Stimulated activated CD8-positive, alpha-beta memory T cell treated with anti-CD3 and anti-CD28 coated beads, Interleukin-4, amount 100 ng/mL, for 1 hour (primary cell): ENCODE measurements at places on chromosomes 7 and 10.

GRCh38 chr7:106501605-106502580 lies 159.1 kb downstream of the CCDC71L start:
- DNase-seq: no peak

GRCh38 chr10:2834214-2834613 lies 233.1 kb upstream of the PFKP start:
- DNase-seq: no peak

- no peak for DNase-seq
Observed at GRCh38 chr10:103896225-103896624, 21.8 kb downstream of the STN1 start.

GRCh38 chr7:105149827-105150226 lies 135.8 kb downstream of the KMT2E start:
- DNase-seq: no peak

DNA sequence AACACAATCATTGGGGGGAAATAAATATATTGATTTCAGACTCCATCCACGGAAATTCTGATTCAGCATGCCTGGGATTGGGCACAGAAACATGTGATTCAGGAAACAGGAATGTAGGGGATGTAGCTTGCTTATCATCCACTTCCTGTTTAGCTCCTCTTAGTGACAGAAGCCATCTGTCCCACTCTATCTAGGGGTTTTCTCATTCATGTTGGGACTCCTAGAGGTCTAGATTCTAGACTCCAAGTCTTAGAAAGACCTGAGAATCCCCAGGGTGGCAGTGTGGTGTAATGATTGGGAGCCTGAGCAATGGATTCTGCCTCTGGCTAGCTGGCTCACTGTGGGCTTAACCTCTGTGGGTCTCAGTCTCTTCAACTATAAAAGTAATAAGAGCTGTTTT lies 67.9 kb downstream of the CDK1 start:
- no peak for DNase-seq

GRCh38 chr7:156903232-156903909 lies 10.4 kb upstream of the LMBR1 start:
- DNase-seq: peak; percentile 20

GRCh38 chr10:119005362-119006043 lies 24.0 kb upstream of the NANOS1 start:
- no peak for DNase-seq

- DNase-seq: no peak
Observed at GRCh38 chr10:83592337-83592935, 546.9 kb upstream of the GHITM start.

- no peak for DNase-seq
Observed at GRCh38 chr7:73995330-73995729, 32.6 kb upstream of the ELN start.

DNA sequence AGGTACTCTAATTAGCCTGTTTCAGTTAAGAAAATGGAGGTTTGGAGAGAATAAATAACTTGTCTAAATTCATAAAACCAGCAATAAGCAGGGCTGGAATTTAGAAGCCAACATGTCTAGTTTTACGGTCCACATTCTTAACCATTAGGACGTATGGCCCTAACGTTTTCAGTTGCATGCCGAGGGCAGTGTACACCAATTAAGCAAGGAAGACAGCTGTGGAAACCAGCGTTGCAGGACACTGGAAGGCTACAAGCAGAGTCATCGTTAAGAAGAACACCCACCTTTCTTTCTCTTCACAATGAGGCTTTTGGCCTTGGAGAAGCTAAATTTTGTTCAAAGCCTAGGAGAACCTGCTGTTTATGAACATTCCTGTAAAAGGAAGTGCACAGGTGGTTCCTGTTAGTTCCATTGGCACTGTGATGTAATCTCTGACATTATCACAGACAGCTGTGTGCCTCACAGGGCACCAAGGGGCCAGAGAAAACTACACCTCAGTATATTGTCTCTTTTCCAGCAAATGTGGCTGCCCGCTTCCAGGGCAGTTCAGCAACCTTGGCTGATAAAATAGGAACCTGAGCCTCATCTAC lies 21.0 kb downstream of the MPP7 start:
- no peak for DNase-seq

DNA sequence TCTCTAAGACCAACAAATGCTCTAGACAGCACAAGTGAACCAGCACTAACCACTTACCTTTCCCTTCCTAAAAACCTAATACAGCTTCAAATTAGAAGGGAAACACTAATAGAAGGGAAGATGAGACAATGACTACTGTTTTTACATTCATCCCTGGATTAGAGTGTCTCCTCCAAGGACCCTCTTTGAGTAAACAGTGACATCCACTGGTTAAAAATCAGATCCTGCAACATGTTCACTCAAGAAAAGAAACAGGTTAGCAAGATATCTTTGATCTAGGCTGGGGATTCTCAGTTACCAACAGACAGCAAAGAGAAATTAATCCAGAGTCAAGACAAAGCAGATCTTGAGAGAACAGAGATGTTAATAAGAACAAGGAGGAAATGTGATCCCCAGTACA lies 177.7 kb upstream of the GHITM start:
- DNase-seq: no peak

GRCh38 chr7:82051601-82052000 lies 281.8 kb upstream of the HGF start:
- no peak for DNase-seq

DNA sequence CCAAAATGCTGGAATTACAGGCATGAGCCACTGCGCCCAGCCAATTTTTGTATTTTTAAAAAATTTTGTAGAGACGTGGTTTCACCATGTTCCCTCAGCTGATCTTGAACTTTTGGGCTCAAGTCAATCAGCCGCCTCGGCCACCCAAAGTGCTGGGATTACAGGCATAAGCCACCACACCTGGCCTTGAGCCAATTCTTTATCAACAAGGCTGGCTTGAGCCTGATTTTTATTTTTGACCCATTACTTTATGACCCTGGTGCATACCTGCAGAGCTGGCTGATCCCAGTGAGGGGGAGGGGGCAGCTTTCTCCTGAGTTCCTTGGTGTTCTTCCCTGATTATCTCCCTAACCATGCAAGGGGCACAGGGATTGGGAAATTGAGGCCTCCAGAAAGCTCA lies 15.8 kb upstream of the CPA1 start:
- DNase-seq: no peak

DNA sequence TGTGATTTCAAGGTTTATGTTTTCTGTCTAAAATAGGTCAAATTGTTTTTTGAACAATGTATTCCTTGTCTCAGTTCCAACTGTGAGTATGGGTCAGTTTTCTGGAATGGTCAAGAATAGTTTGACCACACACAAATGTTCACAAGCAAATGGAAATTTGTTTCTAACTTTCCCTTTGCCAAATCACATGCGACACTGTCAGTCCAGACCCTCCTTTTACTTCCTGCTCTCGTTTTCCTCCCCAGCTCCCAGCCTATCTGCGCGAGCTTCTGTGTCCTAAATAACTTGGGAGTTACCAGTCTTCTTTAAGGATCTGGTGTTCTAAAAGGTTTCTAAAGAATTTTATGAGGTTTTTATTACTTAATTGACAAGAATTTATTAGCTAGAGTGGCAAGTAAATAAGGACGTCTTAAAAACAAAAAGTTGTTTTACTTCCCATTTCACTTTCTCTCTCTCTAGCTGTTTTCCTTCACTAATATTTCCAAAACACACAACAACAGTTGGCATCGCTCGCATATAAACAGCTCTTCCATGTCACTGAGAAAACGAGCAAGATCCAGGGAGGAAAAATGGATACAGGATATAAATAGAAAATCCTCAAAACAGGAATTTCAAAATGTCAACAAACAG lies 266.1 kb upstream of the KLF6 start:
- no peak for DNase-seq

GRCh38 chr10:64080071-64080470 lies 558.9 kb downstream of the REEP3 start:
- DNase-seq: no peak

DNA sequence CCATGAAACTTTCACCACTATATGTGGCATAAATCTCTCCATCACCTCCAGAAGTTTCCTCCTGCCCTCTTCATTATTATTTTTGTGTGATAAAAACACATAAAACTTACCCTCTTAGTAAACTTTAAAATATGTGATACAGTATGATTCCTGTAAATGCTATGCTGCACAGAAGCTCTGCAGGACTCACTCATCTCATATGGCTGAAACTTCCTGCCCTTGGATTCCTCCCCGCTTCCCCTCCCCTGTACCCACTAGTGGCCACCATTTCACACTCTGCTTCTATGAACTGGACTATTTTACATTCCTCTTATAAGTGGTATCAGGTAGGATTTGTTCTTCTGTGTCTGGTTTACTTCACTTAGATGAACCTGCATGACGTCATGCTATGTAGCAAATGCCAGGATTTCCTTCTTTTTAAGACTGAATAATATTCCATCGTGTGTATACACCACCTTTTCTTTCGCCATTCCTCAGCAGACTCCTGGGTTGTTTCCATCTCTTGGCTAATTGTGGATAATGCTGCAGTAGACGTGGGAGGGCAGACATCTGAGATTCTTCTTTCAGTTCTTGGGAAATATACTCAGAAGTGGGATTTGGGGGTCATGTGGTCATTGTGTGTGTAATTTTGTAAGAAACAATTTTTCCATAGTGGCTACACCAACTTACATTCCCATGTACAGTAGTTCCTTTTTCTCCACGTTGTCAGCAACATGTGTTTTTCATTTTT lies 335.2 kb downstream of the SDK1 start:
- DNase-seq: no peak

- DNase-seq: no peak
Observed at GRCh38 chr10:123890756-123891143, 857 bp downstream of the CPXM2 start.

DNA sequence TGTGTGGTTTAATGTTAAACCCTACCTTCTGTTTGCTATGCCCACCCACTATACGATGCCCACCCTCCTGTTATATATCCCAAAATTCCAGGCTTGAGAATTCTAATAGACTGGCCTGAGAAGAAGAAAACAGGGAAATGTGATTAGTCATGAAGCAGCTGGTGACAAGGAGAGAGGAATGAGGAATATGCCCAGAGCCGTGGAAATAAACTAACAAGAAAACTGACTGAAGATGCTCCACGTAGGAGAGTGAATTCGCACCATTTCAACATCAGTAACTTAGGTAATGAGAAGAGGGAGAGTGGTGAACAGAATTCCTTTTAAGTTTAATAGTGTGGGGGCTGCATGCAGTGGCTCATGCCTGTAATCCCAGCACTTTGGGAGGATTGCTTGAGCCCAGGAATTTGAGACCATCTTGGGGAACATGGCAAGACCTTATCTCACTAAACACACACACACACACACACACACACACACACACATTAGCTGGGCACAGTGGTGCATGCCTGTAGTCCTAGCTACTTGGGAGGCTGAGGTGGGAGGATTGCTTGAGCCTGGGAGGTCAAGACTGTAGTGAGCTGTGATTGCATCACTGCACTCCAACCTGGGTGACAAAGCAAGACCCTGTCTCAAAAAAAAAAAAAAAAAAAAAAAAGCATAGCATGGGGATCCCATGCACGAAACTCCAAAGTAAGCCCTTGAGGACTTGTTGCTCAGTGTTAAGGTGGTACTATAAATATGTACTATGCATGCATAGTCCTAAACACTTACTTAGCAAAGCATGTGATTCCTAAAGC lies 16.1 kb upstream of the SYPL1 start:
- no peak for DNase-seq

- no peak for DNase-seq
Observed at GRCh38 chr10:34587002-34587679, 228.0 kb downstream of the PARD3 start.

DNA sequence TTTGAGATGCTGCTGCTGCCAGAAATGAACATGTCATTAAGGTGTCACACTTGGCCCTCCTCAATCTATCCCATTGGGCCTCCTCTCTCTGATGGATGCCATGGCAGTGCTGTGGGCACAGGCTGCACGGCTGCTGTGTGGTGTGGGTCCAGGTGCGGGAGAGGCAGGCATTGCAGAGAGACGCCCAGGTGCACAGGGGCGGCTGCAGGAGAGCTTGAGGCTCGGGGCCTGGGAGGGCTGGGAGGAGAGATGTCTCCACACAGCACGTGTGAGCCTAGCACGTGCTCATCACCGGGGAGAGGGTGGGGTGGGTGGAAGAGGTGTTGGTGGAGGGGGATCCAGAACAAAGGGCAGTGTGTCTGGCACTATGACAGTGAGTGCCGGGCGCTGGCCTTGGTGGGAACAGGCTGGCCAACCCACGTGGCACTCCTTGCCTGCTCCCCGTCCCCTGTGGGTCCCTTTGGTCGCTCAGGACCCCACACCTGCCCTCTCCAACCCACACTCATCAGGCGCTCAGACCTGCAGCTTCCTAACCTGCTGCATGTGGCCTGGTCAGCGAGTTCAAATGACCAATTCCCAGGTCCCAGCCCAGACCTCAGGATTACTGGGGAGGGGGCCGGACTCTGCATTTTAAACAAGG lies 39.9 kb upstream of the BNIP3 start:
- no peak for DNase-seq

DNA sequence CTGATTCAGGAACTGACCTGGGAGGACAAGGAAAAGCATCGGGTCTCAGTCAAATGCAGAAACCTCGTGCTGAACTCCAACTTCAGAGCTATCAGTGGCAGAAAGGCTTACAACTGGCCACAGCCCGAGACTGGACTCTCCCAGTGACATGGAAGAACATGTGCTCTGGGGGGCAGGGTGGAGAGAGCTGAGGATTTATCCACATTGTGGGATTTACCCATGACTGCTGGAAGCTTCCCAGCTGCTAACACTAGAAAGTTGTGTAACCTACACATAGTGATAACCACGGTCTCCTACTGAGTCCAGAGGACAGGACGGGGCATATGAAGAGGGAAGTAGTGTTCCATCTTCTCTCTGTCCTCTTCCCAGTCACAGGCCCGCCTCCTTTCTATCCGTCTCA lies 103.4 kb downstream of the ITIH5 start:
- no peak for DNase-seq

DNA sequence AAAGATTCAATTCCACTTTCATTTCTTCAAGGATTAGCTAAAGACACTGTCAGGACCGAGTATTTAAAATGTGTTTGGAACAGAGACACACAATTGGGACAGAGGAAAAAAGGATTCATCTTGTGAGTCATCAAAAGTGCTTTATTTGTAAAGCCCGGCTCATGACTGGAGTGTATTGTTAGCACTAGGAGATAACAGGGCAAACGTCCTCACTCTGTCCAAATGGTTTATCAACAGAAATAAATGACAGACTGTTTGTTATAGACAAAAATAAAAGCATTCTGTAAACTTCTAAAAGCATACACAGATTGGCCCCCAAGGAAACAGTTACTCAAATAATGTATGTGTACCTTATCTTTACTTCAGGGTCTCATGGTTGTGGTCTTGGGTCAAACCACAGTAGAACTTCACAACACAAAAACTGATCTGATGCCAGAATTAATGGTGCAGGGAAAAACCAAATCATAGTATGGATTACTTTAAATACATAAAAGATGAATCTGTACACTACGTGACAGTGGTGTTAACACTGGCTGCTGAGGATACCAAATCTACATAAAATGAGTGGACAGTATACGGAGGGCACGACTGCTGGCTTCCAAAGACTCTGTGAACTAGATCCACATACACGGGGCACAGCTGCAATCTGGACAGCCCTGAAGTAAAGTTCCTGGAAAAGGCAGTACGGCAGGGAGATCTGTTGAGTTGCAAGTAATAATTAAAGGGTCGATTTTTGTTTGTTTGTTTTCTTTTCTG lies 179.4 kb downstream of the PIP4K2A start:
- DNase-seq: no peak
